ENCODE measurements at places on chromosomes 7 and 10.

DNA sequence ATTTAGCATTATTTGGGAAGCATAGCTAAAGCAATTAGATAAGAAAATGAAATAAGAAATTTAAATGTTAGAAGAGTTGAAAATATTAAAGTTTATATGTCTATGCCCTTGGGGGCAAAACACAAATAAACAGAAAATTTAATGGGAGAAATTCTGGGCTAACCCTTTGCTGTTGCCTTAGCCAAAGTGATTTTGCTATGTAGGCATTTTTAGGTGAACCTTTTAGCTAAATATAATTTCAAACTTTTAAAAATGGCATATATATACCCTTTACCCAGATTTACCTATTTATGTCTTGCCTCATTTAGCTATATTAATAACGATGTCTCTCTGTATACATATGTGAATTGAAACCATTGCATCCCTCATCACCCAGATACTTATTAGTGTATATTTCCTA is 20.1 kb downstream of the NFE2L3 start:
- DNase-seq = no peak

DNA sequence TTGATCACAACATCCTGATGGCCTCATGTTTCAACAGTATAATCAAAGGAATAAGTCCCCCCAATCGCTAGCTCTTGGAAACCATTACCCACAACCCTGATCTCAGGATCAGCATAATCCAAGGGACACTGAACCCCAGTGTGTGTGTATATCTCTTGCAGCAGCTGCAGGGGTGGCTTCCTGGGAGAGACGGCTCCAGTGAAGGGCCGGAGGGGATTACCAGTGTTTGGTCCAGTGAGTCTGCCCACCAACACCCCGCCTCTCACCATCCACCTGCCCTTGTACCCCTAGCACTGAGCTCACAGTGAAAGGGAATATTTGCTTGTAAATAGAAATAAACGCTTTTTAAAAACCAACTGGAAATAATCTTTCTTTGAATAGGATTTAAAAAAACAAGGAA is 63.1 kb downstream of the FAM53B start:
- no peak for DNase-seq

GRCh38 chr7:45657890-45658715 is 83.9 kb downstream of the ADCY1 start:
- no peak for DNase-seq

DNA sequence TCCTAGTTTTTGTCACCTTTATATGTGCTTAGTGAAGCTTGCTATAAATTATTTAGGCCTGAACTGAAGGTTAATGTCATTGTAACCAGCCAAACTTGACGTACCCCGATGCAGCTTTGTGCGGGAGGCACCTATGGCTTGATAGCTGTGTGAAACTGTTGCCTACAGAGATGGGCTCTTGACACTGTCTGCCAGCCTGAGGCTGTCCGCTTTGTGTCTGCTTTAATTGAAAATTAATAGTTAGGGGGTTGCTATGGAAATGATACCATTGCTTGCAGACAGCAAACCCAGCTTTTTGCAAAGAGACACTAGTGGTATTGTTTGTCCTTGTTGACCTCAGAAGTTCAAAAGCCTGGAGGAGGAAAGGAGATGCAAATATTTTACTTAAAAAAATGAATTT is 2.1 kb upstream of the FOXP2 start:
- no peak for DNase-seq

DNA sequence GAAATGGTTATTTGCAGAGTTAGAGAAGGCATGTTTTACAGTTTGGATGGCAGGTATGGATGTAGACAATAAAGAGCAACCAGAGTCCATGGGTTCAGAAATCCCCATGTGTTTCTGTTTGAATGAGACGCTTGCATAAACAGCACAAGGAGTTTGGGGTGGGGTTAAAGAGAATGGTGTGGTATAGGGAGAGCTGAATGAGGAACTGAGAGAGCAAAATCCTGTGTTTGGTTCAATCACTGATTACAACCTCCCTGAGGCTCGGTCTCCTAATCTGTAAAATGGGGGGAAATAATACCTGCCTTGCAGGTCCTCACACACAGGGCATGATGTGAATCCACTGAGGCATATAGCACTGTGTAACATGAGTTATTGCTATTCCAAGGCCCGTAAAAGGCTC is 23.7 kb downstream of the CAV1 start:
- DNase-seq = no peak

GRCh38 chr10:21039721-21040120 is 142.6 kb upstream of the NEBL start:
- no peak for DNase-seq

GRCh38 chr7:22811746-22812280 is 10.8 kb downstream of the TOMM7 start:
- DNase-seq = no peak
